ENCODE measurements at places on chromosomes 1 and 21.
A peak's percentile ranks its signal among the peaks of the same experiment; 100 is the strongest.

DNA sequence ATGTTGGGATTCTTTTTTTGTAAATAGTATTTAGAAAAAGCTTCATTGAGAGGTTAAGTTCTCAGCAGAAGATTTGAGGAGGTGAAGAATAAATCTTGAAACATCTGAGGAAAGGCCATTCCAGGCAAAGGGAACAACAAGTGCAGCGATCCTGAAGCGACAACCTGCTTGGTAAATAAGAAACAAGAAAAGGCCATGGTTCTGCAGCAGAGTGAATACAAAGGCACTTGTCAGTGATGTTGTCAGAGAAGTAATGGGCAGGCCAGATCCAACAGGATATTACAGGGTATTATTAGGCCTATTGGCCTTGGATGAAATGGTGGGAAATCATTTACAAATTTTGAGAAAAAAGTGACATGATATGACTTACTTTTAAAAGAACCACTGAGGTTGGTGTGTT is 960.0 kb downstream of the PLA2G4A start:
- no peak for DNase-seq

- peak; percentile 90 for DNase-seq
Observed at GRCh38 chr21:45555557-45556301, 13.5 kb upstream of the SLC19A1 start.

GRCh38 chr1:94729267-94729666 is 90.9 kb upstream of the SLC44A3 start:
- peak; percentile 84 for DNase-seq

GRCh38 chr21:45410865-45411809 is 6.2 kb downstream of the COL18A1 start:
- DNase-seq = no peak

DNA sequence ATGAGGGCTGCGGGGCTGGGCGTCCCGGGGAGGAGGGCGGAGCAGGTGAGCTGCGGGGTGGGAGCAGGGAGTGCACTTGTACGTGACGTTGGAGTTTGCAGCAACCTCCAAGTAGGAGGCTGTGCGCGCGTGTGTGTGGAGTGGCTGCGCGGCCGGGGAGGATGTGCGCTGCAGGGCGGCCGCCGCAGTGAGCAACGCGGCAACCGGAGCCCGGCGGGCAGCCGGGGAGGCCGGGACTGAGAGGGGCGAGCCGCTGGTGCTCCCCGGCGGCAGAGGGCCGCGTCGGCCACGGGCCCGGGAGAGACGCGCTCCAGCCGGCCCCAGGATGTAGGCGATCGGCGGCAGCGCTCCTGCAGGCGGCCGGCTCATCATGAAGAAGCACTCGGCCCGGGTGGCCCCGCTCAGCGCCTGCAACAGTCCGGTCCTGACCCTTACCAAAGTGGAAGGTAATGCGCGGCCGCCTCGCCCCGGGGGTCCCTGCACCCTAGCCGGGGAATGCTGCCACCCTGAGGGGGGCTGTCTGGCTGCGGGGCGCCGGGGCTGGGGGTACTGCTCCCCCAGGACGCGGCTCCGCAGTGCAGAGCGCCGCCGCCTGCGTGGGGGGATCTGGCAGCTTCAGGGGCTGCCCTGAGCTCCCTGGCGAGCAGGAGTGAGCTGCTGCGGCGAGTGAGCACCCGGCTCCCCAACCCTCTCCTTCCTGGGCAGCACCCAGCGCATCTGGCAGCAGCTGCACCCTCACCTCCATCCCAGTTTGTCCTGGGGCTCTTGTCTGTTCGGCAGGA is 158.9 kb upstream of the COA6 start:
- no peak for DNase-seq

GRCh38 chr1:98323906-98324358 is 337.6 kb upstream of the SNX7 start:
- DNase-seq = peak; percentile 98

GRCh38 chr1:184954232-184954995 is 19.9 kb downstream of the NIBAN1 start:
- no peak for DNase-seq

- no peak for DNase-seq
Observed at GRCh38 chr1:100778748-100779147, 59.2 kb downstream of the VCAM1 start.

GRCh38 chr1:28819020-28819419 is 7.0 kb downstream of the OPRD1 start:
- no peak for DNase-seq

DNA sequence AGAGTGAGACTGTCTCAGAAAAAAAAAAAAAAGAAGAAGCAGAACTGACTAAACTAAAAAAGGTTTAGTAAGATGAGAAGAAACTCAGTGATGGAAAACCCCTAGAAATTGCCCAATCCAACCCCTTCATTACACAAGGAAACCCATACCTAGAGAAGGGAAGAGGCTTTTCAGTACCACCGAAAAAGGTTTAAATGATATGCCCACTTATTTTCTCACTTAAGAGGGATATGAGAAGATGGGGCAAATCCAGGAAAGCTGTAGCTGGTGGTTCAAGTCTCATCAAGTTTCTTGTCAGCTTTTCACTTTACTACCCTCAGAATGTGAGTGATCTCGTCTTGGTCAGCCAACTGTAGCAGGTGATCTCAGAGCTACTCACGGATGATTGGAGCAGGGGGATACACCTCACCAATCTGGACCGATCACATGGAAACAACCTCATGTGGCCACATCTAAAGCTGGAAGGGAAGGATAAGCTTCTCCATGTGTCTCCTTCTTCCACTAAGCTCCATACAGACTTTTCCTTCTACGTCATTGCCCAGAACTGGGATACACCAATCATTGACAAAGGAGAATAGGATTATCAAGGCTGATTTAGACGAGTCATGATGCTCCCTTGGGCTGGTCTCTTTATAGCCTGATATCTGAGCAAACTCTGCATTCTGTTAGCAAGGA is 126.7 kb upstream of the POU3F1 start:
- no peak for DNase-seq

- peak; percentile 12 for DNase-seq
Observed at GRCh38 chr1:233597489-233597901, 16.4 kb upstream of the KCNK1 start.

DNA sequence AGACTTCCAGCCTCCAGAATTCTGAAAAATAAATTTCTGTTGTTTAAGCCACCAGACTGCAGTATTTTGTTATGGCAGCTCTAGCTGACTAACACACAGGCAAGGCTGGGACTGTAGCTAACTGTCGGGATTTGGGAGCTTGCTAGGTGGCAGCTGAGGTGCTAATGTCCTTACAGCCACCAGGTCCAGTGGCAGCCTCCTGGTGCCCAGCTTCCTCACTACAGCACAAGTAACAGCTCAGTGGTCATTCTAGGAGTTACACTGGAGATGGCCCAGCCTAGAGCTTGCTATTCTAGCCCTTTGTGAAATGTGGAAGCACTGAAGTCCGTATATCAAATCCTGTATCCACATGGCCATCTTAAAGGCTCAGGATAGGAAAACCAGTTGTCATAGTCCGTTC is 4.3 kb upstream of the C1orf115 start:
- no peak for DNase-seq

GRCh38 chr1:9728451-9729295 is 77.1 kb downstream of the PIK3CD start:
- no peak for DNase-seq

DNA sequence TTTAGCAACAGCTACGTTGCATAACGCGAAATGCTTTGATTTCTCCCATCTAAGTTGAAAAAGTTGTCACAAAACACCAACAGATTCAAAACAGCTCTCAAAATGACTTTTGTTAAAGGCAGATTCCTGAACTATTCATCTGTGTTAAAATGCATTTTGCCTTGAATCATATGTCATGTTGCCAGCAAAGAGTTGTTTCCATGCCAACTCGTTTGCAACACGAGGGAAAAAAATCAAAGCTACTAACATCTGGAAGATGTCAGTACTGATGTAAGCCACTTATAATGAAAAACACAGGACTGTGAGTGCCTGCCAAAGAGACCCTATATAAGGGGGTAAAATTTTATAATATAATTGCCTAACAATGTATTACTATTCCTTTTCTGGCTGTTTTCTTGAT is 182.7 kb upstream of the PTBP2 start:
- peak; percentile 99 for DNase-seq

DNA sequence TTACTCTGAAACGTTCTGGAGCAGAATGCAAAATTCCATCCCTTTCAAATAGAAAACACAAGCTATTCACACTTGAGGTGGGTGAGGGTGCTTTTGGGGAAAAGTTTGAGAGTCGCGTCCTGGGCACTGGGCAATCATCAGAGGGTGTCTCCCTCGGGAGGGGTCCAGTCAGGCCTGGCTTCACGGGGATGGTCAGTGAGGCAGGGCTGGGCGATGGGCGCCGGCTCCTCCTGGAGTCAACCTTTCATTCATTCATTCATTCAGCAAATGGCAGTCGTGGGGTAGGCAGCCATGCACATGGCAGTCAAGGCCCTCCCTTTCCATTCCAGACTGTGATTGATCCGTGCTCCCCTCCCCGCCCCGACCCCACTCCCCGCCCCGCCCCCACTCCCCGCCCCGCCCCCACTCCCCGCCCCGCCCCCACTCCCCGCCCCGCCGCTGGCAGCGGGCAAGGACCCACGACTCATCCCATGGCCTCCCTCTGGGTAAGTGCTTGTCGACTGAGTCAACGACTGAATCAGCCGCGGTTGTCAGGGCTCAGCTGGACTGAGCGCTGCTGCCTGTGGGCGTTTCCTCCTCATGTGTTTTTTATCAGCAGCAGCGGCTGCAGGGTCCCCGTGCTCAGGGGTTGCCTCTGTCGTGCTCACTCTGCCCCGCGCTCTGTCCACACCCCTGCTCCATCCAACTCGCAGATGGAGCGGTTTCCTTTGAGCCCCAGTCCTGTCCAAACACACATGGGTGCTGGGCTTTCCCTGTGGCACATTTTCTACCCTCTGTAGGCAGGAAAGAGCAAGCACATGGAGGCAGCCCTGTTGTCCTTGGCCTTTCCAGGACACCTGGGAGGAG is 12.5 kb upstream of the SPSB1 start:
- DNase-seq = peak; percentile 90

GRCh38 chr21:46598581-46599572 is 6.0 kb downstream of the S100B start:
- peak; percentile 95 for DNase-seq

GRCh38 chr1:181023265-181024057 is 791 bp upstream of the STX6 start:
- DNase-seq = no peak

DNA sequence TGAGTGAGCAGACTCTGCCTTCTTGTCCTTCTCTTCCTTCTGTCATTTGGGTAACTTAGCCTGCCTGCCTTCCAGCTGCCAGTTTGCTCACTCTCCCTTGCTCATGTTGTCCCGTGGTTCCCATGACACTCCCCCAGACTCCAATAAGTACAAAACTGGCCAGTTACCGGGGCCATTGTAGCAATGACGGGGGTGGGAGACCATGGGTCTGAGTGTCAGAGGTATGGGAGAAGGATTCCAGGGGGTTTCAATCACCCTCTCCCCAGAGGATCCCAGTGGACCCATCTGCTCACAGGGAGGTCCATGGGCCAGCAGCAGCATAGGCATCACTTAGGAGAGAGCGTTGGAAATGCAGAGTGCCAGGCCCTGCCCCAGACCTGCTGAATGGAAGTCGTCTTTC is 51.3 kb downstream of the CAPN9 start:
- no peak for DNase-seq

DNA sequence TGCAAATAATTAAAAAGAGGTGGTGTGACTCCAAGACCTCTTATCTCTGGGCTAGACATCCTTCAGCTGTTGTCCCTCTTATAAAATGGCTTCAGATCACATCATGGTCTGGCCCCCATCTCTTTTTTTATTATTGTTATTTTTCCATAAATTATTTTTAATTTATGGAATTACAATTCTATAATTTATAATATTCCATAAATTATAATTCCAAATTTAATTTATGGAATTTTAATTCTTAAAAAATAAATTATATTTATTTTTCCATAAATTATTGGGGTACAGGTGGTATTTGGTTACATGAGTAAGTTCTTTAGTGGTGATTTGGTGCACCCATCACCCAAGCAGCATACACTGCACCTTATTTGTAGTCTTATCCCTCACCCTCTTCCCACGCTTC is 65.9 kb upstream of the GJA5 start:
- no peak for DNase-seq

DNA sequence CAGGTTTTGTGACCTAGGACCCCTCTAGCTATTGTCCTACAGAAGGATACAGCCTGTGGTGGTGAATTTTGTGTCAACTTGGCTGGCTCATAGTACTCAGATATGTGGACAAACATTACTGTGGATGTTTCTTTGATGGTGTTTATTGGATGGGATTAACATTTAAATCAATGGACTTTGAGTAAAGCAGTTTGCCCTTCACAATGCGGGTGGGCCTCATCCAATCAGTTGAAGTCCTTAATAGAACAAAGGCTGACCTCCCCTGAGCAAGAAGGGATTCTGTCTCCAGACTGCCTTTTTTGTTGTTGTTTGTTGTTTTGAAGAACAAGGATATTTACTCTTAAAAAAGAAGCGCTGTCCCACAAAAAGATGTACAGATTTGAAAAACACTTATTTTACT is 210.0 kb upstream of the GREM2 start:
- DNase-seq = no peak

DNA sequence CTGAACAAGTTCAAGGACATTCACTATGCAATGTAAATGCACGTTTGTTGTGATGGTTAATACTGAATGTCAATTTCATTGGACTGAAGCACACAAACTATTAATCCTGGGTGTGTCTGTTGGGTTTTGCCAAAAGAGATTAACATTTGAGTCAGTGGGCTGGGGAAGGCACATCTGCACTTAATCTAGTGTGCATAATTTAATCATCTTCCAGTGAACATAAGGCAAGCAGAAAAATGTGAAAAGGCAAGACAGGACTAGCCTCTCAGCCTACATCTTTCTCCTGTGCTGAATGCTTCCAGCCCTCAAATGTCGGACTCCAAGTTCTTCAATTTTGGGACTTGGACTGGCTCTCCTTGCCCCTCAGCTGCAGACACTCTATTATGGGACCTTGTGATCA is 40.1 kb downstream of the PRPF38A start:
- no peak for DNase-seq

DNA sequence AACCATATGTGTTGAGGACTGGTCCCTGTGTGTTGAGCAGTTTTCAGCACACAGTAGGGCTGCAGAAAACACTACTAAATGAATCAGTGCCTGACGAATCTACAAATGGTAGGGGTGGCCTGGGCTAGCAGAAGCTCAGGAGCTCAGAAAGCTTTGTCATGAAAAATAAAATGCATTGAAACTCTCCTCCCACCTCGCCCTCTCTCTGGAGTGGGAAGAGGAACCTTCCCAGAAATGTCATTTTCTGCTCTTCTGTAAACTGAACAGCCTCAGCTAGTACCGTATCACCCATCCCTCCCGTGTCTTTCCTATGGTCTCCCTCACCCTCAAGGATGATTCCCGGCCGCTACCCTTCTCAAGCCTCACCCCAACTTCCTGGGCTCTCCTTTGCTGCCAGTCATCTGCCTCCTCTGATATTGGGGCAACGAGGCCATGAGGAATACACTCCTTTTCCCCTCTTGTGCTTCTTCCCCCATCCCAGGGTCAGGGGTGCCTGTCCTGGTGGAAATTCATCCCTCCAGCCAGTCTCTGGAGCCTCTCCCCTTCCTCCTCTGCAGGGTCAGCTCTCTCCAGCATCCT is 734.5 kb downstream of the PTPRU start:
- DNase-seq = no peak
